ENCODE measurements at places on chromosomes 5 and 9. TPM values are rescaled to one million over a fixed set of nuclear protein-coding genes. Genes with fewer than 3 reads are reported as not detected.

Gene RPS14
- total RNA-seq: 3,639 TPM

Gene FAM221B
- total RNA-seq: not detected

Gene AGXT2
- not detected for total RNA-seq

GRCh38 chr5:15452781-15453180 lies 47.2 kb upstream of the FBXL7 start:
- no peak for DNase-seq
- H3K36me3 ChIP-seq: no peaks in the 10 kb centered on the region
- H3K27me3 ChIP-seq: no peaks in the 10 kb centered on the region

DNA sequence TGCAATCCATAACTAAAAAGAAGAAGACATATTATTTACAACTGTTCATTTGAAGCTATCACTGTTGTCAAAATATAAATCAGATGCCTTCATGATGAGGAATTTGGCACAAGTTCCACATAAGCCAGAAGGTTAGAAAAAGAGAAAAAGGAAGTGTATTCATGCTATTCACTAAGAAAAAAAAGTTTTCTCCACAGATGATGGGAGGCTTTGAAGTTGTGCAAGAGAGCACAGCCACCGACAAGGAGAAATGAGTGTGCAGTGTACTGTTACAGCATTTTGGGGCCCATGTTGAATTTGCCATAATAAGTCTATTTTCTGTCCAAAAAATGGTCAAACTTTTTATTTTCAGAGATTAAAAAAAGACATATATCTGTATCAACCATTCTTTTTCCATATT lies 32.9 kb upstream of the IFNK start:
- peak overlapping the region; percentile 96 for H3K27ac ChIP-seq
- H3K4me1 ChIP-seq: peaks cover 52% of the 10 kb centered on the region
- no peak for DNase-seq
- no peaks in the 10 kb centered on the region for H3K36me3 ChIP-seq
- H3K27me3 ChIP-seq: no peaks in the 10 kb centered on the region

Gene PRR16
- not detected for total RNA-seq

- no peak overlapping the region for H3K4me3 ChIP-seq
- H3K4me1 ChIP-seq: peaks cover 6% of the 10 kb centered on the region
- no peak for DNase-seq
Measured at GRCh38 chr5:145666591-145666990, 168.6 kb downstream of the PRELID2 start.

GRCh38 chr9:32884482-32884881 lies 101.1 kb downstream of the TMEM215 start:
- no peak overlapping the region for H3K27ac ChIP-seq
- H3K4me3 ChIP-seq: no peak overlapping the region
- DNase-seq: no peak
- H3K4me1 ChIP-seq: no peaks in the 10 kb centered on the region
- no peaks in the 10 kb centered on the region for H3K27me3 ChIP-seq
